ENCODE measurements at places on chromosomes 6 and 20.

- no peak for DNase-seq
Observed at GRCh38 chr20:22371843-22372242, 212.5 kb downstream of the FOXA2 start.

DNA sequence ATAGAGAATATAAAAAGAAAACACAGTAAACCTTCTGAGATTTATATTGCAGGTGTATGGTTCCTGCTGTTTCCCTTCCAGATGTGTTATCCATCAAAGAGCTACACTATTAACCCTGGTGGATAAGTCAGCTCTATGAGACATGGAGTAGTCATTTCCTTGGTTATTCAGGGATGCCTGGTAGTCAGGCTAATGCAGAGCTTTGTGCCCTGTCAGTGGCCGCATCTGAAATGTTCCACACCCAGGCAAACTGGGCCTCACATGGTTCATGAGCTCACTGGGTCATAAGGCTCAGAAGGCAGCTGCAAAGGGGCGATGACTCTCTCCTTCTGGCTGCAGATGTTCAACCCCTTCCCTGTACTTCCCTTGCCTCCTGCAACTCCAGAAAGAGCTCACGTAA lies 473.6 kb downstream of the EPHA7 start:
- DNase-seq: no peak

- no peak for DNase-seq
Observed at GRCh38 chr20:57680131-57680716, 29.6 kb downstream of the PMEPA1 start.

- DNase-seq: no peak
Observed at GRCh38 chr6:15994814-15995459, 133.9 kb upstream of the MYLIP start.

DNA sequence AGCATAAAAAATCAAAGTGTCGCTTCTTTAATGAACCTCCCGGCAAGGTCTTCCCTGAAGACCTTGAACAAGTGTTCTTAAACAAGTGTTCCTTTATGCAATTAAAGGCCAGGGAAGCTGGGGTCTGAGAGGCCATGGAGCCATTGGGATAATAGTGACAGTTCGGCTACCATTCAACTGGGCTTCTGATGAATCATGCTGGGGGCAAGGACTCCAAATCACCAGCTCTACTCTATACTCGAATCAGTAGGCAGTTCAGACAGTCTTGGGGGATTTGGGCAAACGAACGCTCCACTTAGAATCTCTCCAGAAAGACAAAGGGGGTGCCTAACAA lies 34.7 kb upstream of the EZR start:
- no peak for DNase-seq
